ENCODE measurements at places on chromosomes 2 and 18. TPM values are rescaled to one million over a fixed set of nuclear protein-coding genes. Genes with fewer than 3 reads are reported as not detected.

The CCDC150 gene
- 9.1 TPM for total RNA-seq

The UBR3 gene
- 31.6 TPM for total RNA-seq

DNA sequence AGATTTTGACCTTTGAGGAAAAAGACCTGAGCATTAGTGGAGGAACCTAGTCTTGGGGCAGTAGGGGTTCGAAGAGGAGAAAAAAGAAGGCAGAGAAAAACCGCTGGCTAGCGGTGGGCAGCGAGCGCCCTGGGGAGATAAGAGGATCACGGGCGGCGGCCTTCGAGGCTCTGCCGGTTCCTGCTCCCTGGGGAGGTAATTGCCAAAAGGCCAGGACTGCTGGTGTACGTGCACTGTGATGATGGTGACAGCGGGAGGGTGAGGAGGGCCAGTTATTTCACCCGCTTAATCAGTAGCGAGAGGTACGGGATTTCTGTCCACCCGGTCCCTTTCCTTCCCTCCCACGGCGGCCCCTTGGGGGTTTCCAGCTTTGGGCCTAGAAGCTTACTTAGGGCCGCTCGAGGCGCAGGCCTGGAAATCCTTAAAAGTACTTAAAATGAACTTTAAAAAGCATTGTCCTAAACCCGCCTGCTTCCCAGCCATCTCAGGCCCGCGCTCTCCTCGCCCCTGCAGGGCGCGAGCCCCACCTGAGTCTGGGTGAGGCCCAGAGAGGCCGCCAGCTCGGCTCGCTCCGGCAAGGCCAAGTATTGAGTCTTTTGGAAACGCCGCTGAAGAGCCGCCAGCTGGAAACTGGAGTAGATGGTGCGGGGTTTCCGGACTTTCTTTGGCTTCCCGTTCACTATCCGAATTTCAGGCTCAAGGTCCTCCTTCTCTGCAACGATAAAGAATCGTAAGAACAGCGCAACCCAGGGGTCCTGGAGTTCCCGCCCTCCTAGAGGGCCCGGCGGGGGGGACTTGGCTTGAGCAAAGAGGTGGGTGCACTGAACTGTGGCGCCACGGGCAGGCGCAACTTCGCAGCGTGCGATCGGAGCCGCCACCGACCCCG, 1.5 kb downstream of the DLX2 start:
- no peak for DNase-seq

DNA sequence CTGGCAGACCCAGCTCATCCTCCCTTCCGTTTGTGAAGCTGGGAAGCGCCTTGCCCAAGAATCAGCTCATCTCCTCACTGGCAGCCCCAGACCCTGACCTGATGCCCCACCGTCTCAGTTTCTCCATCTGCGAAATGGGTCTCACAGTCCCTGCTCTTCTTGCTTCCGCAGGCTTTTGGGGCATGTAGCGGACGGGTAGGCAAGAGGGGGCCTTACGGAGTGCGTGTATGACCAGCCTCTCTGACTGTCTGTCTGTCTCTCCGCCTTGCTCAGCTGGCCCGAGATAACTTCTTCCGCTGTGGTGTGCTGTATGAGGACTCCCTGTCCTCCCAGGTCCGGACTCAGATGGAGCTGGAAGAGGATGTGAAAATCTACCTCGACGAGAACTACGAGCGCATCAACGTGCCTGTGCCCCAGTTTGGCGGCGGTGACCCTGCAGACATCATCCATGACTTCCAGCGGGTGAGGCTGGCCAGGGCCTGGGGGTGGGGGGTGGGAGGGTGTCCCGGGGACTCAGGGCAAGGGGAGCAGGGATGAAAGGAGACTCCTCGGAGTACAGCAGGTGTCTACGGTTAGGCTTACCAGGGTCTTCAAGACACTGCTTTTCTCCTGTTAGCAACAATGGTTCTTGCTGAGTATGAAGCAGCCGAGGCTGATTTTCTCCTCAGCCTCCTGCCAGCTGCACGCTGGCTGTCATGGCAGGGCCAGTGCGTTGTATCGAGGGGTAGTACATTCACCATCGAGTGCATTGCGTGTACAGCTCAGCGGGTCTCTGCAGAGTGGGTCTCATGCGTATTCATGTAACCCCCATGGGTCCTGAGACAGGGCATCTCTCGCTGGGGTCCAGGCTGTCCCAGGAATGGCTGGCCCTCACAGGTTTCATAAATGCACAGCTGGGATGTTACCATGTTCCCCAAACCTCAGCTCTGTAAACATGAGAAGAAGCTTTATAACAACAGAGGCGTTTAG, 10.9 kb downstream of the ITM2C start:
- no peak for DNase-seq

DNA sequence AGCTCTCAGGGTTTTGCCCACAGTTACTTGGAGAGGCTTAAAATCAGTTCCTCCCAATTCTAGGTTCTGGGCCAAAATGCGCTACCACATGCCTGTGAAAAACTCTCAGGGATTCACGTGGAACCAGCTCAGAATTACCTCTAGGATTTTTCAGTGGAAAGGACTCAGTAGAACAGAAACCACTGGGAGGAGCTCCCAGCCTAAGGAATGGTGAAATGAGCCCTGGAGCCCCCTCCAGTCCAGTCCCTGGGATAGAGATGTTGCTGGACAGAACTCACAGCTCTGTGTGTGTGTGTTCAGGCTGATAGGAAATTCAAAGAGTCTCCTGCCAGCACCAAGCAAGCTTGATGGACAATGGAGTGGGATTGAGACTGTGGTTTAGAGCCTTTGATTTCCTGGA, 21.1 kb upstream of the SLC9A4 start:
- no peak for DNase-seq

The SLC40A1 gene
- total RNA-seq: 19.2 TPM

The SKOR2 gene
- total RNA-seq: not detected

- no peak for DNase-seq
Observed at GRCh38 chr2:207217442-207217841, 51.7 kb upstream of the KLF7 start.

DNA sequence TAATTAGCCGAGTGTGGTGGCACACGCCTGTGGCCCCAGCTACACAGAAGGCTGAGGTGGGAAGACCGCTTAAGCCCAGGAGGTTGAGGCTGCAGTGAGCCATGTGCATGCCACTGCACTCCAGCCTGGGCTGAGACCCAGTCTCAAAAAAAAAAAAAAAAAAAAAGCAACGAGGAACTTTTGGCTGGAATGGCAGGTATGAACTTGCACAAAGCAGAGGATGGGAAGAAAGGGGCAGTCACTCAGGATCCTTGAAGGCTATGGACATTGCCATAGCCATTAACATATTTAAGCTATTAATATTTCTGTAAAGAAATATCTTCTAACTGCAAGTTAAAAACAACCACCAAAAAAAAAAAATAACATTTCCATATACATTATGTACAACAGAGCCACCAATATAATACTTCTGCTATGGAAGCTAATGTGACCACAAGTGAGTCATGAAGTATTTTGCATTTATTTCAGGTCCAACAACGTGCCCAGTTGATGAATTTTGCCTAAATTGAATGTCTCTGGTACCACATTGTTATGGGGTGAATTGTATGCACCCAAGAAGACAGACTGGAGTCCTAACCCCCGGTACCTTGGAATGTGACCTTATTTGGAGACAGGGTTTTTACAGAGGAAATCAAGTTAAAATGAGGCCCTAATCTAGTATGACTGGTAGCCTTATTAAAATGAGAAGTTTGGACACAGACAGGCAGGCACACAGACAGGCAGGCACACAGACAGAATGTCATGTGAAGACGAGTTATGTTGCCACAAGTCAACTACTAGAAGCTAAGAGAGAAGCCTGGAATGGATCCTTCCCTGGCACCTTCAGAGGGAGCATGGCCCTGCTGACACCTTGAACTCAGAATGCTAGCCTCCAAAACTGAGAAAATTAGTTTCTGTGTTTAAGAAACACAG, 102.8 kb downstream of the RBMS1 start:
- DNase-seq: no peak

DNA sequence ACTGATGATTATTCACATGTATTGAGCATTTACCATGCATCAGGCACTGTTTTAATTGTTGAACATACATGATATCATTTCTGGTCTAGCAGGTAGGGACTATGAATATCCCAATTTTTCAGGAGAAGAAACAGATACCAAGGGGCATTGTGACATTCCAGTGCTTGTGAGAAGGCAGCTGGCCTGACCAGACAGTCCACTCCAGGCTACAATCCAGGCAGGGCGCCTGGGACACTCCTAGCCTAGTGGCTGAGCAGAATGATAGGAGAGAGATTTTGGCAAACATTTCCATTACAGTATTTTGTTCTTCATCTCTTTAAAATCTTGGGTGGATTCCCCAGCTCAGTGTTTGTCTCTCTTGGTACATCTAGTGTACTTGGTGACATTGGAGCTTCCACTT, 24.9 kb downstream of the ZNF892 start:
- no peak for DNase-seq

The MROH2A gene
- total RNA-seq: 0.04 TPM

GRCh38 chr2:216700781-216701180, 5.4 kb upstream of the IGFBP5 start:
- DNase-seq: no peak

GRCh38 chr2:29502460-29502911, 387.3 kb downstream of the CLIP4 start:
- DNase-seq: no peak

The MC5R gene
- total RNA-seq: not detected

GRCh38 chr18:26017929-26018328, 72.5 kb downstream of the SS18 start:
- no peak for DNase-seq

- DNase-seq: no peak
Observed at GRCh38 chr18:24198461-24198860, 59.6 kb downstream of the CABYR start.

The DUSP19 gene
- total RNA-seq: 1.9 TPM

The NEU2 gene
- not detected for total RNA-seq

GRCh38 chr18:63016270-63016669, 300.9 kb downstream of the PHLPP1 start:
- peak; percentile 36 for DNase-seq

The STPG4 gene
- 0.15 TPM for total RNA-seq

GRCh38 chr2:123164216-123164615, 860.9 kb upstream of the CNTNAP5 start:
- no peak for DNase-seq

GRCh38 chr2:165454905-165455304, 14.6 kb upstream of the CSRNP3 start:
- DNase-seq: no peak

- DNase-seq: no peak
Observed at GRCh38 chr2:8831516-8831915, 5.9 kb downstream of the KIDINS220 start.

DNA sequence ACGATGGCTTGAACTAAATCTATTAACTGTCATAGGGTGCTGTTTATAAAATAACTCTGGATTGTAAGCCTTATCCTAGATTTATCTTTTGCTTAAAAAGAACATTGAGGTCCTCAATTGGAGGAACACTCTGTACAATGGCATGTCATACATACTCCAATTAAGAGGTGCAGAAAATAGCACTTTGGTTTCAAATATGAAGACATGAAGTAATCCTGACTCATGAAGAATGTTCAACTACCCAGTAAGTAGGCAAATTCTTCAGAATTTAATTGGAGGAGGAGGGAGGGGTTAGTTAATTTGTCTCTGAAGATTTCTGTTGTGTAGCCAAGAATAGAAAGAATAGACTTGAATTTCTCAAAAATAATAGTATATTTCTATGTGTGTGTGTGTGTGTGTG, 36.1 kb downstream of the DCC start:
- DNase-seq: no peak

The IL37 gene
- total RNA-seq: not detected

DNA sequence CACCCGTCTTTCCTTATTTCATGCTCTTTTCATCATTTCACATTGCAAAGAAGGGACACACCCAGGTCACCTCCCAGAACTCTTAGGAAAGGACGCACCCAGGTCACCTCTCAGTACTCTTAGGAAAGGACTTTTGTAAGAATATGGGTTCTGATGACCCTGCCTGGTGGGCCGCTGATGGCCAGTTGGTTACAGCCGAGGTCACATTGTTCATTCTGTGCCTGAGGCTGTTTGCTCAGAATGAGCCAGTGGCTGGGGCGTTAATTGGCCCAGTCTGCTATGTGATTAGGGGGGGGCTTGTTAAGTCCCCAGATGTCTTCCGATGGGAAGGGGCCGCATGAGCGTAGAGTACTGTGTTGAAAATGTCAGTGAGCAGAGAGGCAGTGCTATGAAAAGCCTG, 9.4 kb downstream of the MLPH start:
- DNase-seq: no peak
